Smooth muscle cell of the umbilical artery (primary cell): ENCODE measurements at places on chromosomes 6 and 20. TPM values are rescaled to one million over a fixed set of nuclear protein-coding genes. Genes with fewer than 3 reads are reported as not detected.

OOEP gene
- not detected in 2 replicates for total RNA-seq

SYNCRIP gene
- 52.3 and 122 TPM in 2 replicates for total RNA-seq

SLC17A3 gene
- total RNA-seq = not detected in 2 replicates

VSX1 gene
- total RNA-seq = not detected in 2 replicates

UNC5CL gene
- under 0.01 TPM in 1 of 2 replicates, not detected in the other for total RNA-seq

MYL9 gene
- total RNA-seq = 31.2 and 35.2 TPM in 2 replicates

IL17F gene
- not detected in 2 replicates for total RNA-seq

SLC44A4 gene
- total RNA-seq = 0.05 and 0.30 TPM in 2 replicates

PDCD2 gene
- 46.3 and 48.3 TPM in 2 replicates for total RNA-seq

CLIC5 gene
- total RNA-seq = not detected in 2 replicates

SLC22A16 gene
- total RNA-seq = not detected in 2 replicates

DYNLT2 gene
- 0.83 and 1.2 TPM in 2 replicates for total RNA-seq

ZC3H12D gene
- 0.05 and 0.30 TPM in 2 replicates for total RNA-seq

SNTA1 gene
- total RNA-seq = 10.9 and 18.1 TPM in 2 replicates

HEY2 gene
- total RNA-seq = 0.05 TPM in 1 of 2 replicates, not detected in the other

MAFB gene
- total RNA-seq = 0.14 and 0.30 TPM in 2 replicates

LY86 gene
- total RNA-seq = not detected in 2 replicates

DHX35 gene
- total RNA-seq = 11.9 and 15.1 TPM in 2 replicates

SRSF3 gene
- total RNA-seq = 119 and 356 TPM in 2 replicates

SNHG17 gene
- total RNA-seq = 3.0 and 16.6 TPM in 2 replicates

DLL1 gene
- under 0.01 and 0.14 TPM in 2 replicates for total RNA-seq

SOD2 gene
- total RNA-seq = 902 and 4,346 TPM in 2 replicates

GLP1R gene
- total RNA-seq = not detected in 2 replicates

BPHL gene
- total RNA-seq = 13.1 and 15.6 TPM in 2 replicates

RIPOR2 gene
- 0.30 and 0.42 TPM in 2 replicates for total RNA-seq

BHLHE23 gene
- total RNA-seq = not detected in 2 replicates

OPN5 gene
- total RNA-seq = not detected in 2 replicates

MAD2L1BP gene
- 33.4 and 38.6 TPM in 2 replicates for total RNA-seq

GABRR1 gene
- not detected in 2 replicates for total RNA-seq

SMOC2 gene
- total RNA-seq = not detected in 2 replicates

ZSCAN31 gene
- total RNA-seq = 1.8 and 2.0 TPM in 2 replicates

CYP39A1 gene
- 0.30 TPM in 1 of 2 replicates, not detected in the other for total RNA-seq

SYNDIG1 gene
- 5.6 and 5.9 TPM in 2 replicates for total RNA-seq

LY6G5C gene
- total RNA-seq = 0.51 and 0.59 TPM in 2 replicates

FRK gene
- total RNA-seq = 0.09 and 0.30 TPM in 2 replicates

GTF3C6 gene
- total RNA-seq = 45.4 and 47.9 TPM in 2 replicates

ZNF311 gene
- total RNA-seq = 1.1 and 1.5 TPM in 2 replicates

LY6G6F gene
- not detected in 2 replicates for total RNA-seq

MOCS1 gene
- 11.0 and 14.3 TPM in 2 replicates for total RNA-seq

TMC2 gene
- not detected in 2 replicates for total RNA-seq

TRIM10 gene
- total RNA-seq = not detected in 2 replicates

PARD6B gene
- 0.37 and 0.59 TPM in 2 replicates for total RNA-seq

PKIB gene
- 1.6 and 5.9 TPM in 2 replicates for total RNA-seq

TMEM239 gene
- total RNA-seq = not detected in 2 replicates

PACRG gene
- total RNA-seq = not detected in 2 replicates

HTR1B gene
- under 0.01 and 2.7 TPM in 2 replicates for total RNA-seq

TUBB2A gene
- total RNA-seq = 67.7 and 172 TPM in 2 replicates

NKX2-2 gene
- total RNA-seq = not detected in 2 replicates

ADGRB3 gene
- total RNA-seq = 0.18 TPM in 1 of 2 replicates, not detected in the other

THBD gene
- total RNA-seq = 1.2 and 7.2 TPM in 2 replicates

MUCL3 gene
- not detected in 2 replicates for total RNA-seq

TRIM15 gene
- not detected in 2 replicates for total RNA-seq

PHACTR1 gene
- total RNA-seq = 0.30 and 0.51 TPM in 2 replicates

DEFB132 gene
- total RNA-seq = not detected in 2 replicates

EEF1A2 gene
- total RNA-seq = 3.9 and 8.8 TPM in 2 replicates
